Cerebellar nuclear complex (tissue), 1 donor: ENCODE measurements at places on chromosomes 1 and 21.

- DNase-seq: no peak
Measured at GRCh38 chr1:8816831-8817411, 519 bp downstream of the RERE start.

- no peak for DNase-seq
Measured at GRCh38 chr1:205576805-205577761, 54.7 kb downstream of the ELK4 start.

GRCh38 chr1:176829261-176829660, 335.3 kb downstream of the ASTN1 start:
- DNase-seq: no peak

GRCh38 chr21:25953659-25954058, 216.9 kb downstream of the APP start:
- DNase-seq: no peak

- no peak for DNase-seq
Measured at GRCh38 chr1:189958756-189959155, 518.9 kb downstream of the BRINP3 start.

GRCh38 chr1:66535061-66535460, 1.1 kb downstream of the SGIP1 start:
- DNase-seq: no peak

GRCh38 chr1:178908358-178908757, 37.5 kb upstream of the ANGPTL1 start:
- DNase-seq: no peak

- no peak for DNase-seq
Measured at GRCh38 chr1:232868793-232869491, 63.7 kb downstream of the MAP10 start.

DNA sequence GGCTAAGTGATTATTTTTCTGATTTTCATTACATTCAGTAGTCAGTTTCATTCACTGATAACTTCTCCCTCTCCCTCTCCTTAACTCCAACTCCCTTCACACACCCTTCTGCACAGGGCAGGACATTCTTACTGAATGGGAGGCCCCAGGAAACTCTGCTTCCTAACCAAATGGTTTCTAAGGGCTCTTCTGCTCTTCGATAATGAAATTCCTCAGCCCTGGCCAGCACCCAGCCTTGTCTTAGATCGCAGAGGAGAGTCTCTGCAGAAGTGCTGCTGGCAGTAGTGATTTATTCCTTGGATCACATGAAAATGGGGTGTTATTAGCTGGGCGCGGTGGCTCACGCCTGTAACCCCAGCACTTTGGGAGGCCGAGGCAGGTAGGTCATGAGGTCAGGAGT, 16.4 kb downstream of the PLEKHM2 start:
- DNase-seq: no peak

GRCh38 chr1:50415235-50416149, 7.8 kb downstream of the DMRTA2 start:
- DNase-seq: no peak
